ENCODE measurements at places on chromosomes 3 and 15. TPM values are rescaled to one million over a fixed set of nuclear protein-coding genes. Genes with fewer than 3 reads are reported as not detected.

DNA sequence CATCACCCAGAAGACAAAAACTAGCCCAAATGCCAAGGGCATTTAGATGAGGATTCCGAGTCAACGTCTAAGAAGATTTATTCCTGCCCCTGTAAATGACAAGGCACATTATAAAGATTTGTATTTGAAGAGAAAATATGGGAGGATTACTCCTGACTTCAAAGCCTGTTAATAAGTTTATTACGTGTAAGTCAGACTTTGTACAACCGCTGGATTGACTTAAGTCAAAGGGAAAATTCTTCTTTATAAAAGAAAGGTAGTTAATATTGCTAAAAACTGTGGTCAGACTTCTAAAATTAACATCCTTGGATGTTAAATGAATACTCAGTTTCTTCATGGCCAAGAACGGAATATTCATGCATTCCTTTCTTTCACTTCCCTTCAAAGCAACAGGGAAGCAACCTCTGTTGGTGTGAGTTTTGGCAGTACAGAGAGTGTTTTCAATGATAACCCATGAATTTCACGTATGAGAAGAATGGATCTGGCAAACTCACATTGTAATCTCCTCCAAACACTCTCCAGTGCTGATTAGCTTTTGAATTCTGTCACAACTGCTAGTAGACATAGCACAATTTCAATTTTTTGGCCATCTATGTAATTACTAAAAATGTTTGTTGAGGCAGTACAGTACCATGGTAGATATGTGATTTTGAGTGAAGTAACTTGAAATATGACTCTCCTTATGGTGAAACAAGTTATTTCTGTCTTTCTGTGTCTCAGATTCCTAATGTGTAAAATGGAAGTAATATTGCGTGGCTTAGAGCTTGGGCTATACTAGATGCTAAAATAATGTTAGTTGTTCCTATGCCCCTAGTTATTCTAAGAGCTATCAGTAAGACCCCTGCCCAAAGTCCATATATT is 62.0 kb downstream of the PLD1 start:
- DNase-seq: no peak

DNA sequence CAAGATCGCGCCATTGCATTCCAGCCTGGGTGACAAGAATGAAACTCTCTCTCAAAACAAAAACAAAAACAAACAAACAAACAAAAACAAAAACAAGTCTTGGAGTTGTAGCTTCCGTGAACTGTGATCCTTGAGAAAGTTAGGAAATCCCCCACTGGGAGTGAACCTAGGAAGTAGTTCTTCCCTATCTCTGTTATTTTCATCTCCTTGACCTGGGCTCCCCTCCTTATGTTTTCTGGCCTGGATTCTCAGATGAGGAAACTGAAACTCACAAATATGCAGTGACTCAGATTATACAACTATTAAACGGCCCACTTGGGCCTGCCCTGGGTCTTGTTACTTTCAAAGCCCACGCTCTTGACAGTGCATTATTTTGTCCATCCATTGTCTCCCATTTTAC is 29.7 kb downstream of the SAXO2 start:
- DNase-seq: no peak

DNA sequence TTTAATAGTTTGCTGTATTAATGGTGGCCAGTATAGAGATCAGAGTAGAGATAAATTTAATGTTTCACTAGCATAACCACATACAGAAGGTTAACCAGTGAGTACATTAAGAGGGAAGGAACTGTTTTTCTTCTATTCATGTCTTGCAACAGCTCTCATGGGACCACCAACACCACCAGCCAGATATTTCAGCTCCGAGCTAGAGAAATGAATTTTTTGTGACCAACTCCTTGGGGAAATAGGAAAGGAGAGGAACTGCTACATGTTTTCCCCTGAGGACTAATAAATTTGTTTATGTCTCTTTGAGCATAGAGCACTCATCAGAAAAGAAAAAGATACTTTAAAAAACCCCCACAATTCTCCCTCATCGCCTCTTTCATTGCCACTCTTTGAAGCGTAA is 247.5 kb downstream of the MBNL1 start:
- DNase-seq: no peak

DNA sequence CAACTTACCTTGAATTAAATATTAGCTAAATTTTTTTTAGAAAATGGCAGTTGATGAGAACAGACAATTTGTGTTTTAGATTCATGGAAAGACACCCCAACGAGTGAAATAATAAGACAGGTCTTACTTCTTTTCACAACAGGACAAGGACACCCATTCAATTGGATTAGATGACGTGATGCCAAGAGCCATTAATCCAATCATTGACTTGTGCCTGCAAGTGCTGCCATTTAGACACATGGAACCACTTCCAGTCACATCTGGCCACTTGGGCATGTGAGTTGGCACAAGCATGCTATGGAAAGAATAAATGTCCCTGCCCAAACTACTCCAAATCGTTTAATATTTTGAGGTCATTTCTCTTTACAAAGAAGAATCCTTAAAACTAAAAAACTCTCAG is 1308.8 kb downstream of the ROBO2 start:
- no peak for DNase-seq

The CSPG5 gene
- 0.51 TPM for total RNA-seq

The ATP10A gene
- 0.05 TPM for total RNA-seq

The ANKUB1 gene
- total RNA-seq: not detected
